Progenitor cell of endocrine pancreas (in vitro differentiated cells): ENCODE measurements at places on chromosomes 3 and 15. TPM values are rescaled to one million over a fixed set of nuclear protein-coding genes. Genes with fewer than 3 reads are reported as not detected.

The PARP15 gene
- 0.55 TPM in 2 replicates for total RNA-seq

The SCN11A gene
- total RNA-seq = 1.5 and 1.6 TPM in 2 replicates

The ISG20 gene
- 3.1 and 4.3 TPM in 2 replicates for total RNA-seq

The AADACL2 gene
- total RNA-seq = not detected in 2 replicates

The LRRC31 gene
- total RNA-seq = 0.67 and 1.2 TPM in 2 replicates

The CX3CR1 gene
- total RNA-seq = not detected in 2 replicates

The RARB gene
- total RNA-seq = 26.3 and 30.0 TPM in 2 replicates

The FEZF2 gene
- not detected in 2 replicates for total RNA-seq

The CLPX gene
- total RNA-seq = 52.1 and 56.2 TPM in 2 replicates

The TEX55 gene
- total RNA-seq = not detected in 2 replicates

GRCh38 chr15:38201714-38202113, 50.9 kb upstream of the SPRED1 start:
- no peak for DNase-seq
- H3K27me3 ChIP-seq = no peaks in the 10 kb centered on the region
- H3K4me1 ChIP-seq = peaks cover 9% of the 10 kb centered on the region
- no peak overlapping the region for H3K27ac ChIP-seq
- no peaks in the 10 kb centered on the region for H3K36me3 ChIP-seq

DNA sequence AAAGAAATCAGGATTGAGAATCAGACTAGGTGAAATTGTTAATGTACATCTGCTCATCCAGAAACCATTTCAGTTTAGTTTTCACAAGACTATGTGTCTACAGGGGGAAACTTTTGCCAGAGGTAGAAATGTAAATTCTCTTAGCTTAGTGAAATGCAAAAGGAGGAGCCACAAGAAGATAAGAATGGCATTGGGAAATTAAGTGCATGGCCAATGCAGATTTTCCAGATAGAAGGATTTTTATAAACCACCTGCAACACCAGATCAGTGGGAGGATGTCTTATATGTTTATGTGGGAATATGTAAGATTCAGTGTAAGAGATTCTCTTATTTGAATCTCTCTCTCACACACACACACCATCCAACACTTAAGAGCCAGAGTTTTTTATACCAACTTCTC, 67.2 kb downstream of the HMG20A start:
- no peaks in the 10 kb centered on the region for H3K4me1 ChIP-seq
- H3K36me3 ChIP-seq = peaks cover 9% of the 10 kb centered on the region

GRCh38 chr3:126367316-126367805, 10.2 kb upstream of the KLF15 start:
- H3K4me1 ChIP-seq = no peaks in the 10 kb centered on the region
- H3K27me3 ChIP-seq = peaks cover 10% of the 10 kb centered on the region
- no peak overlapping the region for H3K4me3 ChIP-seq
- H3K36me3 ChIP-seq = no peaks in the 10 kb centered on the region
- no peak for DNase-seq

- peaks cover 3% of the 10 kb centered on the region for H3K4me1 ChIP-seq
- H3K27ac ChIP-seq = peak within 1 kb of the TSS; percentile 54
- DNase-seq = no peak
- H3K4me3 ChIP-seq = no peak within 1 kb of the TSS
- H3K27me3 ChIP-seq = no peaks in the 10 kb centered on the region
These were observed at the start of gene TRAK1 for GRCh38 chr3:42090973-42091731. Gene TRAK1, plus strand, starts transcription at chr3:42091357. Its CDS starts 113 bp downstream, at chr3:42091470.

GRCh38 chr3:121152573-121152972, 244.6 kb downstream of the STXBP5L start:
- H3K27me3 ChIP-seq = no peaks in the 10 kb centered on the region
- H3K36me3 ChIP-seq = peaks cover 4% of the 10 kb centered on the region
- no peak overlapping the region for H3K27ac ChIP-seq

DNA sequence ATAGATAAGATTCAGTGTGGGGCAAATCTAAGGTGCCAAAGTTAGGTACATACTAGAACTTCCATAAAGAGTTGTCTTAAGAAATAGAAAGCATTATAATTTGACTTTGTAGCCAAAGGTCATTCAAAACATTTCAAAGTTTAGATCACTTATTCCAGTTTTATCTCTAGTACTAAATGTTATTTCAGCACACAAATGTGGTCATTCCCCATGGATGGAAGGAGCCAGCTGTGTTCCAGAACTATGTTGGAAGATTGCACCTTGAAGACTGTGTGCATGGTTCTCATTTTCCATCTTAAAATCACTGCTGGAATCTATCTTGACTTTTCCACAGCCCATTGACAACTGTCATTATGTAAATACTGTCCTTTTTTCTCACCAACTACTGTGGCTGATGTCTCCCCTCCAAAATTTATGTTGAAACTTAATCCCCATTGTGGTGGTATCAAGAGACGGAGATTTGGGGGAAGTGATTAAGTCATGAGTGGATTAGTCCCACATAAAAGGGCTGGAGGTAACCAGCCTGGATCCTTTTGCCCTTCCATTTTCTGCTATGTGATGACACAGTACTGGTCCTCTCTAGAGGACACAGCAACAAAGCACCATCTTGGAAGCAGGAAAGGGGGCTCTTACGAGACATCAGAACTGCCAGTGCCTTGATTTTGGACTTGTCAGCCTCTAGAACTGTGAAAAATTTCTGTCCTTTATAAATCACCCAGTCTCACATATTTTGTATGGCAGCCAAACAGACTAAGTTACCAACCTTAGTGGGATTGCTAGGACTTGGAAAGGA, 24.0 kb downstream of the TGFBR2 start:
- peaks cover 18% of the 10 kb centered on the region for H3K36me3 ChIP-seq
- H3K27ac ChIP-seq = no peak overlapping the region
- peaks cover 15% of the 10 kb centered on the region for H3K4me1 ChIP-seq
- DNase-seq = no peak

GRCh38 chr3:45182915-45183871, 37.0 kb upstream of the CDCP1 start:
- no peaks in the 10 kb centered on the region for H3K36me3 ChIP-seq
- H3K27ac ChIP-seq = peak overlapping the region; percentile 84
- H3K4me1 ChIP-seq = peaks cover 9% of the 10 kb centered on the region
- H3K4me3 ChIP-seq = no peak overlapping the region
- no peak for DNase-seq

DNA sequence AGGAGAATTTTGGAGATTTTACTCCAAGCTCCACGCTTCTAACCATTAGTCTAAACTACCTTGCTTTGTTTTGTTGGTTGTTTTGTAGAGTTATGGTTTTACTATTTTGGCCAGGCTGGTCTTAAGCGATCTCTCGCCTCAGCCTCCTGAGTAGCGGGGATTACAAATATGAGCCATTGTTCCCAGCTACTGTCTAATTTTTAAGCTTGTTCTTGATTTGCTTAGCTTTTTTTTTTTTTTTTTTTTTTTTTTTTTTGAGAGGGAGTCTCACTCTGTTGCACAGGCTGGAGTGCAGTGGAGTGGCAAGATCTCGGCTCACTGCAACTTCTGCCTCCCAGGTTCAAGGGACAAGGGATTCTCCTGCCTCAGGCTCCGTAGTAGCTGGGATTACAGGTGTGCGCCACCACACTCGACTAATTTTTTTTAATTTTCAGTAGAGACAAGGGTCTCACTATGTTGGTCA, 28.5 kb downstream of the EFCAB12 start:
- no peaks in the 10 kb centered on the region for H3K36me3 ChIP-seq
- no peaks in the 10 kb centered on the region for H3K27me3 ChIP-seq
- H3K4me3 ChIP-seq = peak overlapping the region; percentile 98
- peak overlapping the region; percentile 99 for H3K27ac ChIP-seq
